ENCODE measurements at places on chromosomes 12 and 14. TPM values are rescaled to one million over a fixed set of nuclear protein-coding genes. Genes with fewer than 3 reads are reported as not detected.

GRCh38 chr12:117441751-117442150, 80.3 kb upstream of the NOS1 start:
- DNase-seq = no peak

DNA sequence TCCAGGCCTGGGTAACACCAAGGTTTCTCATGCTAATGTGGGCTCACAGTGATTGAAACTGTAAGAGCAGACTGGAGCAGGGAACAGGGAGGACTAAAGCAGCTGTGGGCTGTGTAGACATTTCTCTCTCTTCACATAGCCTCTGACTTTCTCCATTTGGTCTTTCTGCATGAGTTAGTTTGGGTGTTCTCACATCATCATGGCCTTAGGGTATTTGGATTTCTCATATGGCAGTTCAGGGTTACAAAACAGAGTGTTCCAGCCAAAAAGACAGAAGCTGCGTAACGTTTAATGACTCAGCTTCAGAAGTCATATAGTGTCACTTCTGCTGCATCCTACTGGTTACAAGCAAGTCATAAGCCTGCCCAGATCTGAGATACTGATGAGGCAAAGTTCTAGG, 52.0 kb upstream of the OSBPL8 start:
- no peak for DNase-seq

GRCh38 chr14:103576371-103577024, 13.7 kb downstream of the COA8 start:
- DNase-seq = no peak

The SERPINA9 gene
- 0.05 TPM for total RNA-seq

DNA sequence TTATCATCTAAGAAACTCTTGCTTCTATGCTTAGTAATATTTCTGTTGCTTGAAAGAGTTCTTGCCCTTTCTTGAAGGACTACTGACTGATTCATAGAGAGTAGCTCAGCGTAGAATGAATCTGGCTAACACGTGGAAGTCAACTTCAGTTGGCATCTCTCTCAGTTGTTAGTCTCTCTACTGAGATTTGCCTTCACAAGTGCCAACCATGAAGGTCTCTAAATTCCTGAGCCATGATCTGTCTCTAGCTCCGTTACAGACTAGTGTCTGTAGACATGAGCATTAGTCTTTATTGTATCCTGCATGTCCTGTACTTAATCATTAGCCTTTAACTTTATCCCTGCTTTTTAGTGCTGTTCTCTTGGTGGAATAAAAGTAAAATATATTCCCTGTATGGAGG, 19.1 kb upstream of the ALX1 start:
- no peak for DNase-seq

The PZP gene
- total RNA-seq = 0.14 TPM

GRCh38 chr12:106073179-106073578, 65.6 kb downstream of the NUAK1 start:
- DNase-seq = no peak

GRCh38 chr14:95424529-95424928, 91.9 kb downstream of the SYNE3 start:
- DNase-seq = no peak

DNA sequence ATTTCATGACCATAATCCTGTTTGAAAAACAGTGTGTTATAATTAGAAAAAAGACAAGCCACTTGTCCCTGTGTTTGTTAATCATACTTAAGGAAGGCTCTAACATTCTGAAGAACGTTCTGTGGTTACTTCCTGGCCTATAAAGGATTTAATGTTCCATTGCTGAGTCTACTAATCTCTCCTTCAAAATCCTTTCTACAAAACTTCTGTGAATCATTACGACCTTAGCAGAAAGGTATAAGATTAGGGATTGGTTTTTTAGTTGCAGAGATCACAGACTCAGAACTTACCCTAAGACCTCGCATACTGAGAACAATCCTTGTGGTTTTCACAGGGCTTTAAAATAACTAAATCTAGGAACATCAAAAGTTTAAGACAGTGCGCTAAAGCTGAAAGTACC, 48.3 kb downstream of the TMCC3 start:
- no peak for DNase-seq

- no peak for DNase-seq
Measured at GRCh38 chr12:93080994-93081809, 152.1 kb upstream of the EEA1 start.

The GNB3 gene
- 0.14 TPM for total RNA-seq

The BIN2 gene
- total RNA-seq = 63.3 TPM

- no peak for DNase-seq
Measured at GRCh38 chr14:29928117-29928640, 532 bp upstream of the PRKD1 start.

The SIX4 gene
- 3.5 TPM for total RNA-seq

- no peak for DNase-seq
Measured at GRCh38 chr12:13937735-13938134, 43.7 kb downstream of the GRIN2B start.

DNA sequence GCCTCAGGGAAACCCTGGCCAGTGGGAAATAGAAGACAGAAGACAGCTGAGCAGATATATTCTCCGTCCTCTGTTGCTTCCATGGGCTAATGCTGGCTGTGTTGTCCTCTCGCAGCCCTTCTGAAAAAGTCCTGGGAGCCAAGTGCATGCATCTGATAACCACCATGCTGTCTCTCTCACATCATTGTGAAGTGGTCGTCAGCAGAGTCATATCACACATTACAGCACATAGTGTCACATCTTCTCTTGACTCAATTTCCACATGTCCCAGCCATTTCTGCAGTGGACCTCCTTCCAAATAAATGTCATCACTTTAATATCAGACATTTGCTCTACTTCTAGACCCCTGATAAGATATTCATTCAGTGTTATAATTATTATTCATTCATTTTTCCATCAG, 3.8 kb downstream of the TAS2R20 start:
- no peak for DNase-seq

DNA sequence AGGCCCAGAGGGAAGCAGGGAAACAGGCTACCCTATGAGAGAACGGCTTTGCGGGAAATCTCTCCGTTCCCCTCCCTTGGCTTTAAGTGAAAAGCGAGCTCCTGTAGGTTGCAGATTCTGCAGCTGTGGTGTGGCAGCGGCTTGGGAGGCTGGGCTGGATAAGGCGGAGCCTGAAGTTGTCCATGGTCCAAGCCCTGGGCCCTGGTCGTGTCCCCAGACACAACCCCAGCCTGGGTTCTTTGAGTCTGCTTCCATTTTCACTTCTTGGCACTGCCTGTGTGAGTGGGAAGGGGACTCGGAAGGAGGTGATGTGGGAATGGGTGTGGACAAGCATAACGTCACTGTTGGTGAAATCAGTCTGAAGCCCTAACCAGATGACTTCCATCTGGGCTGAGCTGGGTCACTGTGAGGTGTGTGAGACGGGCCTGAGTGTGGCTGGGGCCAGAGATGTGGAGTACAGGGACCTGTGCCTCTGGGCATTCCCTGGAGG, 43.0 kb upstream of the CTDSP2 start:
- no peak for DNase-seq

The ADAMTS20 gene
- 0.09 TPM for total RNA-seq

DNA sequence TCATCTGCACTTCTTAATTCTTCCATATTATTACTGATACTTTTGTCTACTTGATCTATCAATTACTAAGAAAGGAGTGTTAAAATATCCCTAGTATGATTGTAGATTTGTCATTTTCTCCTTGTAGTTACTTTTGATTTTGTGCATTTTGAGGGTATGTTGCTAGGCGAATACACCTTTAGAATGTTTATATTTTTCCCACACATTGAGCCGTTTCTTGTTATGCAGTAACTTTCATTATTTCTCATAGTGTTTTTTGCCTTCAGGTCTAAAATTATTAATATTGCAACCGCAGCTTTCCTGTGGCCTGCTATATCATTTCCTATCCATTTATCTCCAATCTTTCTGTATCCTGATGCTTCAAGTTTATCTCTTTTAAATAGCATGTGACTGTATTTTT, 44.6 kb upstream of the C12orf42 start:
- no peak for DNase-seq

The BICDL1 gene
- 18.7 TPM for total RNA-seq

DNA sequence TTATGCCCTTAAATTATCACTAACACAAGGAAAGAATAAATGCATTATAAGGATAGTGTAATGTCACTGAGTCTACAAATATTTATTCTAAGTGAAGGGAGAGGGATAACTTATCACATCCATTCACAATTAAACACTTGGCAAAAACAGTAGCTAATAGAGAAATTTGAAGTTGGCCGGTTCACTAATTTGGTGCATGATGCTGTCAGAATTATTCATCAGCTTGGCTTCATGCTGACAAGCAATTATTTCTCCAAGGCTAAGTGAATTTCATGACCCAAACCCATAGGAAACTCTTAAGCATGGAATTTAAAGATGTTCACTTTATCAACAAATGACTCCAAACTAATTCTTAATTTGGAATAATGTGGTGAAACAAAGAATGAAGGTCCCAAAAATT, 25.0 kb upstream of the NR1H4 start:
- DNase-seq = no peak

GRCh38 chr12:32964981-32965585, 68.5 kb upstream of the PKP2 start:
- DNase-seq = no peak

The KCNC2 gene
- total RNA-seq = 0.05 TPM

The BDKRB2 gene
- total RNA-seq = 1.7 TPM

DNA sequence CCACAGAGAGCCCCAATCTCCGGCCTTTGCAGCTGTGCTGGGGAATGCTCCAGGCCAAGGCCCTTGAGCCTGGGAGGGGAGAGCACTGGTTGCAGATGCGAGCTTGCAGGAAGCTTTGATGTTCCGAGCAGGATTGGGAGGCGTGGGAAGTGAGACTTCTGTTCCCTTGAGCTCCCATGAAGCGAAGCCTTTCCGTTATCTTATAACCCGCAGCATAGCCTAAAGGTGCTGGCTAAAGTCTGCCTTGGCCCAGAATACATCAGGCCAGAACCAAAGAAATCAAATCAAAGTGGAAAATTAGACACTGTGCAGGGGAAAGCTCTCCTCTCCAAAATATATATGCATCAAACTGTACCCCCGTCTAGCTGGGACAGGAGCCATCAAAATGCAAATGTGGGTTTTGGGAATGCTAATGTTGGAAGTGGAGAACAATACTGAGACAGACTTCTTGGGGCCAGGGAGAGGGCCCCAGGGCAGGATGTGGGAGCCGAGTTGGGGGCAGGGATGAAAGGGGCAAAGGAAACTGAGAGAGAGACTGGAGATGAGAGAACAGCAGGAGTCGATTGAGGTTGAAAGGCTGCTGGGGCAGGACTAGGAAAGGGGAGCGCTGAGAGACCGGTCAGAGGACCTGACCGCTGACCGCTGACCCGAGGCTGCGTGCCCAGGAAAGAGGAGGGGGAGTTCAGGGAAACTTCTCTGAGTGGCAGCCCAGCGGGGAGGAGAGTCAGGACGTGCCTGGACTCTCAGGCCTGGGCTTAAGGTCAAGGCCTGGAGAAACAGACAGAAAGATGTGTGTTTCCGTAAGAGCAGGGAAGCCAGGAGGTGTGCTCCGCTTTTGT, 152.2 kb upstream of the PARP11 start:
- DNase-seq = no peak

GRCh38 chr12:14322403-14322802, 43.1 kb upstream of the ATF7IP start:
- no peak for DNase-seq

DNA sequence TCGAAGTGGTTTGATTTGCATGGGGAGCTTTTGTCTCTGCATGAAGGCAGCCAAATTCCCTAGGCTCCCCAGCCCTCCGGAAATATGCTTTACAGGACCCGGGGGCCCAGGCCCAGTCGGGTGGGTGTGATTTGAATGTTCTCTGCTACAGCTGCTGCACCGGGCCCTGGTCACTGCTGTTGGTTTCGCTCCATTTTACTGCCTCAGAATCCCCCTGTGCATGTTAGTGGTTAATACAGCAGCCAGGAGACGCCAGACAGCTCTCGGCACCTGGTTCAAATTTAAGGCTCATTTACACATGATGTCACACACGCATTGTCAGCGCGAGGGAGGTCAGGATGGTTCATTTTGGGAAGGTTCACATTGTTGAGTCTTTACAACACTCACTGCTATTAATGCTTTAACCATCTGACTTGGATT, 99.6 kb downstream of the SLC38A6 start:
- no peak for DNase-seq

- no peak for DNase-seq
Measured at GRCh38 chr12:21776175-21776574, 1.7 kb upstream of the KCNJ8 start.

GRCh38 chr14:30935445-30935844, 61.1 kb downstream of the COCH start:
- no peak for DNase-seq

GRCh38 chr12:22631863-22632463, 7.0 kb downstream of the ETNK1 start:
- DNase-seq = no peak
